Karpas-422 (cell line): ENCODE measurements at places on chromosomes 6 and 20.

GRCh38 chr6:103167345-103168071, 1692.2 kb downstream of the HACE1 start:
- DNase-seq: no peak

- DNase-seq: no peak
Observed at GRCh38 chr20:24948939-24949679, at the start of gene CST7. Gene CST7 (plus strand): TSS chr20:24949269. CDS start chr20:24949506, 237 bp downstream.

GRCh38 chr20:62404112-62404665, 2.9 kb downstream of the CABLES2 start:
- DNase-seq: no peak

DNA sequence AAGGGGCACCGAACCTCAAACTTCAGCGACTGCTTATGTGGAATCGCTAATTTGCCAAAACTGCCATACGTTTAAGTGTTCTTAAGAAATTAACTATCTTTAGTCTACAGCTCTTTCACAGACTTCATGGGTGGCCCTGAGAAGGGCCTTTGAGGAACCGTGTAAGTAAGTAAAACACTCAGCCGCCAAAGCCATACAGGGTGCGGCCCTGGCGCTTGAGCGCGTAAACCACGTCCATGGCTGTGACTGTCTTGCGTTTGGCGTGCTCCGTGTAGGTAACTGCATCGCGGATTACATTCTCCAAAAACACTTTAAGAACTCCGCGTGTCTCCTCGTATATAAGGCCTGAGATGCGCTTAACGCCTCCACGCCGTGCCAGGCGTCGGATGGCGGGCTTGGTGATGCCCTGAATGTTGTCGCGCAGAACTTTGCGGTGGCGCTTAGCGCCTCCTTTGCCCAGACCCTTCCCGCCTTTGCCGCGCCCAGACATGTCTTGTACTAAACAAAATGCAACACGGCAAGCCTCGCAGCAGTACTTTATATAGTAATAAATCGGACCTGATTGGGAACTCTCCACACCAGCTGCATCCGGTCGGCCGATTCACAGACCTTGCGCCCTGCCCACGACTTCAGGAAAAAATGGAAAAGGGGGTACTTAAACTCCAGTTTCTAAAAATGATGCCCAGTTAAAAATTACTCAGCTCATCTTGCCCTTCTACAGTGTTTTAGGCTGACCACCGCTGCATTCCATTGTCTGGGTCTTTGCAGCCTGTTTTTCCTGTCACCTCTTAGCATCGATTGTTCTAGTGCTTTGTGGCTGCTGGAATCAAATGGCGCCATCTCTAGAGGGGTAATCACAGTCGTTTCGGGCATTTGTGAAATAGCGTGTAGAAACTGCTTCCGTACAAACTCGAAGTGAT, 38.9 kb downstream of the OR2B2 start:
- no peak for DNase-seq

DNA sequence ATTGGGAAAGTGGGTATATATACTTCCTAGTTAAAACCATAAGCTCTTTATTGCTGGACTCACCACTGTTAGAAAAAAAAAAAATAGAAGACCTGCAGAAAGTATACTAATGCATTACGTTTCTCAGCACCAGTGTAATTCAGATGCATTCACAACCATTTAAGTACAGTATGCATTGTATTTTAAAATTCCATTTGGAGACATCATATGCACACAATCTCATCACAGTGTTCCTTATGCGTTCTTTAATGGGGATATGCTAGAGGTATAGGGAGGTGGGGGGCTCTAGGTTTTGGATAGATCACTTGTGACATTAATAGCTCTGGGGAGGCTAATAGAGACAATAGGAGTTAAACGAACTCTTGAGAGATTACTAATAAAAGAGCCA, 9.4 kb downstream of the TFAP2A start:
- DNase-seq: no peak

DNA sequence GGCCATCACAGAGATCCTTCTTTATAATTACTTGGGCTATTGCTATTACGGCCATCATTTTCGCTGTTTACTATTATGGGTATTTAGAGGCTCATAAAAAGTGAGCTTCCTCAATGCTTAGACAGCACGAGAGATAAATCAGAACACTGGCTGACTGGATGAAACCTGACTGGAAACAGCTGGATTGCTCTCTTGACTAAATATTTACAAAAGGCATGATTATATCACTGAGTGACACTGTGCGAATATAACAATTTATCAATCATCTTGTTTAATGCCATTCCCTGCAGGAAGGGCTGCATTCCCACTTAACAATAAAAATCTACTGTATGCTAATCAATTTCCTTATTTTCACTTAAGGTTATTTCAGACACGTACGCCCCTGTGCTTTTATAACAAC, 260.1 kb upstream of the ARID1B start:
- DNase-seq: no peak

- no peak for DNase-seq
Observed at GRCh38 chr20:41182296-41183212, 45.2 kb downstream of the PLCG1 start.

DNA sequence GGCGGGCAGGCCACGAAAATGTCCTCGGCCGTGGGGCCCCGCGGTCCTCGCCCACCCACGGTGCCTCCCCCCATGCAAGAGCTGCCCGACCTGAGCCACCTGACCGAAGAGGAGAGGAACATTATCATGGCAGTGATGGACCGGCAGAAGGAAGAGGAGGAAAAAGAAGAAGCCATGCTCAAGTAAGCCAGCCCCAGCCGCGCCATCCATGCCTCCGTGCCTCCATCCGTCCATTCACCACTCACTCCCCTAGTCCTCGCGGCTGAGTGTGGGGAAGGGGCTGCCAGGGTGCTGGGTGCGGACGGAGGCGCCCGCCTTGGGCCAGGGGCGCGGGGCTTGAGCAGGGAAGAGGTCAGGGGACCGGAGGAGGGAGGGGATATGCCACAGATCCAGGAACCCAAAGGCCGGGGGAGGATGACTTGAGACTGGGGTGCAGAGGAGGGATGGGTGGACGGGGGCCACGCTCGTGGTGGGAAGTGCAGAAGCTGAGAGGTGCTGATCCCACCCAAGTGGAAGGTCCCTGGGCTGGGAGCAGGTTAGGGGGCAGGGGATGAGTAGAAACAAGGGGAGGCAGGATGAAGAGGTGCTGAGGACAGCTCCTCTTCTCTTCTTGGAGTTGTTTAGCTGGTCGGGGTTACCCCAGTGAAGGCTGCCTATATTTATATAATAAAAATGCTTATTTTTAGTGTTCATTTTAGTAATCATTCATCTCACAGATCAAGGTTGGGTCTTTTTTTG, 825 bp downstream of the RIMS1 start:
- DNase-seq: no peak
